ACHN (cell line): ENCODE measurements at places on chromosomes 16 and 17.

- DNase-seq, result peak; percentile 60
These were observed 868 bp downstream of the MED13 start for GRCh38 chr17:62064029-62064790.

GRCh38 chr17:17812211-17813054 is 24.4 kb downstream of the SREBF1 start:
- DNase-seq, result peak; percentile 59

DNA sequence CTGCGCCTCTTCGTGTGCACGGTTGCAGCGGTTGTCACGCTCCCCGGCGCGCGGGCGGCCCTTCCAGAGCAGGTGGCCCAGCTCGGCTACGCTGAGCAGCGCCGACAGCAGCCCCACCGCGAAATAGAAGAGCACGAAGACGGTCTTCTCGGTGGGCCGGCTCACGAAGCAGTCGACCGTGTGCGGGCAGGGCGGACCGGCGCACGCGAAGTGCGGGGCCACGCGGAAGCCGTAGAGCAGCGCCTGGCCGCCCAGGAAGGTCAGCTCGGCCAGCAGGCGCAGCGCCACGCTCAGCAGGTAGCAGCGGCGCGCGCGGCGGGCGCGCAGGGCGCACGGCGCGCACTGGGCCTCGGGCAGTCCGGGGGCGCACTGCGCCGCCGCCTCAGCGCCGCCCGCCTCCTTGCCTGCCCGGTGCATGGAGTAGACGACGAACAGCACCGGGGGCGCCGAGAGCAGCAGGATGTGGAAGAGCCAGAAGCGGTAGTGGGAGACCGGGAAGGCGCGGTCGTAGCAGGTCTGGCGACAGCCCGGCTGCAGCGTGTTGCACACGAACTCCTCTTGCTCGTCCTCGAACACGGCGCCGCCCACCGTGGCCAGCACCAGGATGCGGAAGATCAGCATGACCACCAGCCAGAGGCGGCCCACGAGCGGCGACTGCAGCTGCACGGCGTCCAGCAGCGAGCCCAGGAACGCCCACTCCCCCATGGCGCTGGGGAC is 1.3 kb downstream of the GJD3 start:
- peak; percentile 37 for DNase-seq

GRCh38 chr17:52738791-52739190 is 580.3 kb upstream of the CA10 start:
- no peak for DNase-seq

DNA sequence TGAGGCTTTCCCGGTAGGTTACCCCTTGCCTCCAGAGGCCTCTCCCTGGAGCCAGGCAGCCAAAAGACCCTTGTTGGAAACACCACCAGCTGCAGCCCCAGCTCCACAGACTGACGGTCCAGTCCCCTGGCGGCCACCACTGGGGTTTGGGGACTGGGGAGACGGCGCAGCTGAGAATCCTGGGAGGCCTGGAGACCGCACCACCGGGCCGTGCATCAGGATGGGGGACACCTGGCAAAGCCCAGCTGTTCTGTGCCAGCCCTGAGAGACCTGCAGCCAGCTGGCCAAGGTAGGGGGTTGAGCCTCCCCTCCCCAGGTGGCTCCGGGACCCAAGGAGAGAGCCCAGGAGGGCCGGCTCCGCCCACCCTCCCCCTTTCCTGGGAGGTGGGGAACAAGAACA is 8.3 kb upstream of the SLC38A10 start:
- DNase-seq, result no peak

DNA sequence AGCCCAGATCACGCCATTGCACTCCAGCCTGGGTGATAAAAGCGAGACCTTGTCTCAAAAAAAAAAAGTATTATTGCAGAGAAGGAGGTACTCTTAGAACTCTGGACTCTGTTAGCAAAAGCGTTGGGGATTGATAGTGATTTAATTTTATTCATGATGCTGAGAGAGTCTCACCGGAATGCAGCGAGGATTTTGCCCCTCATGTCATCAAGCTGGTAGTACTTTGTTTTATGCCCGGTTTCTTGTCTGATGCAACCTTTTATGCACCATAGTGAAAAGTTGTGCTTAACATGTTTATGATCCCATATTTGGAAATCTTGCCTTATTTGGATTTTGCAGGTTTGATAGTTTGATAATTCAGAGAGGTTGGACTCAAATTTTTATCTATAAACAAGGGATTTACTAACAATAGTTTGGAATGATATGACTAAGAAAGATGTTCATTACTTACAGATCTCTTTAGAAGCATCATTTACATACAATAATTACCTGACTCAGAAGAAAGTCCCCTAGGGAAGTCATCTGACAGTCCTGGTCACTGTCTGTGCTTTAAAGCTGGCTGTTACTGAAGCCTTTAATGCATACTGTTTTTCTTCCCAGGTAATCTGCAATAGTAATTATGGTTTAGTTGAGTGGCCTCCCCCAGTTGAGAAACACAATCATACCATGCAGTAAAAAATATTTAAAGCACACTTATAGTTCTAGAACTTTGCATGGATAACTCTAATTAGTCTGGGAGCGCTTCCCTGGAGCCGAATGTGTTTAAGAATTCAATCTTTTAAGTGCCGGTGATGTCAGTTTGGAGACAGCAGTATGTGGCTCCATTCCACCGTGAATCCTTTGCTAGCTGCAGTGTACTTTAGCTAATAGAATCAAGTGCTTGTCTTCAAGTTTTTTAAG is 120.9 kb downstream of the PRKCA start:
- DNase-seq, result peak; percentile 29
